ENCODE measurements at places on chromosomes 6 and 20. TPM values are rescaled to one million over a fixed set of nuclear protein-coding genes. Genes with fewer than 3 reads are reported as not detected.

DNA sequence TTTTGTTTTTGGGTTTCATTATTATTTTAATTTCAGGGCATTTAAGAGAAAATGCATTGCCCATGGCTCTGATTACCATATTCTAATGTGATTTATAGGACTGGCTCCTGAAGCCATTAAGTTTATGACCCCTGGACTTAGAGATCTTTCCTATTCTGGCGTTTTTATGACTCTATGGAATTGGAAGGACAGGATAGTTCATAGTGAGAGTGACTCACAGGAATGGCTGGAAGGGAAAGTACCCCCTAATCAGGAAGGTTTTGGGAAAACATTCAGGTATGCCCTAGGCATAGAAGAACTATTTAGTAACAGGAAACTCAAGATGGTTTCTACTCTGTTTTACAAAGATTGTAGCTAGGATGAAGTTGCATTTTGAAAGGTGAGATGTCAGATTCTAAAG, 108.6 kb upstream of the SLC2A12 start:
- no peak for DNase-seq

DNA sequence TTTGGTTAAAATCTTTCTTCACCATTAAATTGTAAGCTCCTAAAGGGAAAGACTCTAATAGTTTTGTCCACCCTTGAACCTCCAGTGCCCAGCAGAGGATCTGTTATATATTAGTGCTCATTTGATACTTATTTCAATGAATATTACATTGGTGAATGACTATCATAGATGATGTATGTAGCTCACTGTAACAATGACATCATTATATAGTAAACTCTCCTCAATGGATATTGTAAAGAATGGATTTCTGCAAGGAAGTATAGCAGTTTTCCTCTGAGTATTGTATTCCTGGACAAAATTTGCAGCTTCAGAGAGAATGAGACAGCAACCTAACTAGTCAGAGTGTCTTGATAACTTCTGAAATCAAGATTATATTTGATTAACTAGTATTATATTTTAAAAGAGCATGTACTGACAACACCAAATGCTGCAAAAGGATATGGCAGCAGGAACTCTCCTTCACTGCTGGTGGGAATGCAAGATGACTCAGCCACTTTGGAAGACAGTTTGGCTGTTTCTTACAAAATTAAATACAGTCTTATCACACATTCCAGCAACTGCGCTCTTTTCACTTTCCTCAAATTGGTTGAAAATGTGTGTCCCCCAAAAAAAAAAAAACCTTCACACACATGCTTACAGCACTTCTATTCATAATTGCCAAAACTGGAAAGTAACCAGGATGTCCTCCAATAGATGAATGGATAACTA, 189.8 kb upstream of the OPRM1 start:
- DNase-seq, result no peak

DNA sequence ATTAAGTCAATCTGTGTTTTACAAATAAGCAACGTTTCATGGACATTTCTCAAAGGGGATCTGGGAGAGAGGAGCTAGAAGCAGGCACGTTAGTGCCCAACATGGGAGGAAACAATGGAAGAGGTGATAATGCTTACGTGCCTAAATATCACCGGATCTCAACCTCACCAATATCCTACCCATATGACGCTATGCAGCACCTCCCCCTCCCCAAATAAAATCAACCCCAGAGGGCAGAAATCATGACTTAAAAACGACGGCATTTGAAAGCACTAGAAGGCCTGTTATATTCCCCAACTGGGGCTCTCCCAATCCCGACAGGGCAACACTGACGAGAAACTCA, 425 bp downstream of the HBS1L start:
- no peak for DNase-seq

- no peak for DNase-seq
Measured at GRCh38 chr6:90083891-90084290, 189.6 kb downstream of the GJA10 start.

- DNase-seq, result no peak
Measured at GRCh38 chr6:39217177-39217864, 12.0 kb downstream of the KCNK5 start.

DNA sequence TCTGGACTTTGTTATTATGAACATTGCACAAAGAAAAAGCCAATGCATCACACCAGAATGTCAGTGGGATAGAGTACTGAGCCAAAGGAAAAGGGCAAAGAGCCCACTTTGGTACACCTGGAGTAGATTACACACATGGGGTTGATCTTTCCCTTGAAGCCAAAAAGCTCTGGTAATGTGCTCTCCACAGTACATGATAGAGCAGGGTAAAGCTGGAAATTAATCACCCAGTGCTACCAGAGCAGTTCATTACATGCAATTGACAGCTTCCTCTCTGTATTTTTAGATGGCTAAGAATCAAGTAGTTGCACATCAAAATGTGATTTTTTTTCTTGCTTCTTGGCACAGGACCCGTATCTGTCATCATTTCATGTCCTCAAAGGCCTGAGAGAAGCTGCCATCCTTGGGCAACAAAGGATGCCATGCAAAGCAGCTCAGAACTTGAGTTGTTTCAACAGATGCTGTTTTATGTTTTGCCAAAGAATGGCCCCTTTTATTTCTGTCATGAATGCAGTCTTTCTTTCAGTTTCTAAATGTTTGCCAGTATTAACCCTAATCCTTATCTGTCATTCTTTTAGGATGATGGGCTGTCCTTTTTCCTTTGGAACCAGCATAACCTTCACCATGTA, 88.1 kb downstream of the HDGFL1 start:
- no peak for DNase-seq

GRCh38 chr6:84269947-84270733, 42.7 kb upstream of the CEP162 start:
- DNase-seq, result no peak

GRCh38 chr6:117890172-117890571, 16.9 kb upstream of the SLC35F1 start:
- no peak for DNase-seq

DNA sequence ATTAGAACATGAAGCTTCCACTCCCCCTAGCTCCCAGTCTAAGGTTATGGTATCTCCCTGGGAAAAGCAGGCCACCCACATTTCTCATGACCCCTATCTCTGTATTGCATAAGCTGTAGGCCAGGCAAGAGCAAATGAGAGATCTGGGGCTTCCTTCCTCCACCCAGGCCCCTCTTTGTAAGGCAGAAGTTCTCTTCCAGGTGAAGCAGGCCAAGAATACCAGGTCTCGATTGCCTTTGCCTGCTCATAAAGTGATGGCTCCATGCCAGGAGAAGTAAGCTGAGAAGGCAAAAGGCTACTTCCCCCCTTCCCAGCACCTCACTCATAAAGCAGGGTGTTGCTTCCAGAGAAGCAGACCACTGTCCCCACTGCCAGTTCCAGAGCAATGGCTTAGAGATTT, 144.1 kb upstream of the KCNK16 start:
- no peak for DNase-seq

The KLHDC3 gene
- total RNA-seq, result 145 TPM

The KIAA1755 gene
- 7.9 TPM for total RNA-seq

The MOXD1 gene
- 3.1 TPM for total RNA-seq

The TFAP2D gene
- not detected for total RNA-seq

The MCHR2 gene
- not detected for total RNA-seq

The XPO5 gene
- 11.7 TPM for total RNA-seq

The FOXF2 gene
- 0.24 TPM for total RNA-seq

The HAO1 gene
- total RNA-seq, result not detected

Measured in Right ventricle myocardium inferior (tissue), 1 donor.